Hepatocyte (in vitro differentiated cells): ENCODE measurements at places on chromosomes 12 and 14. TPM values are rescaled to one million over a fixed set of nuclear protein-coding genes. Genes with fewer than 3 reads are reported as not detected.

DNA sequence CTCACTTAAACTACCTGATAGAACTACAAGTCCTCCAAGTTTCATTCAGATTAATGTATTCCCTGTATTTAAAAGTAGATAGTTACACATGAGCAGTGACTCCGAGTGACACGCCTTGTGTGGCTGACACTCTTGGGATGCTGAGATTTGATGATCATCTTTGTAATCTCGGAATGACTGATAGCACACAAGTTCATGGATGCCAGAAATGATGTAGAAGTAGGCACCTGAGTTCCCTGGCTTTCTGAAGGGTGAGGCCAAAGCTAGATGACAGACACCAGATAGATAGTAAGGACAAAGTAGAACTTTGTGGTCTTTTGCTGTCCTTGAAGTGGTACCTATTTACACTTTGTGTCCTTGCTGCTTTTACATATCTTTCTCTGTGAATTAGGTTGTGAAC lies 491.2 kb downstream of the PCNX1 start:
- H3K27me3 ChIP-seq, result no peaks in the 10 kb centered on the region
- no peaks in the 10 kb centered on the region for H3K4me1 ChIP-seq
- H3K36me3 ChIP-seq, result no peaks in the 10 kb centered on the region
- no peak overlapping the region for H3K4me3 ChIP-seq
- no peak for DNase-seq
- no peak overlapping the region for H3K27ac ChIP-seq

DNA sequence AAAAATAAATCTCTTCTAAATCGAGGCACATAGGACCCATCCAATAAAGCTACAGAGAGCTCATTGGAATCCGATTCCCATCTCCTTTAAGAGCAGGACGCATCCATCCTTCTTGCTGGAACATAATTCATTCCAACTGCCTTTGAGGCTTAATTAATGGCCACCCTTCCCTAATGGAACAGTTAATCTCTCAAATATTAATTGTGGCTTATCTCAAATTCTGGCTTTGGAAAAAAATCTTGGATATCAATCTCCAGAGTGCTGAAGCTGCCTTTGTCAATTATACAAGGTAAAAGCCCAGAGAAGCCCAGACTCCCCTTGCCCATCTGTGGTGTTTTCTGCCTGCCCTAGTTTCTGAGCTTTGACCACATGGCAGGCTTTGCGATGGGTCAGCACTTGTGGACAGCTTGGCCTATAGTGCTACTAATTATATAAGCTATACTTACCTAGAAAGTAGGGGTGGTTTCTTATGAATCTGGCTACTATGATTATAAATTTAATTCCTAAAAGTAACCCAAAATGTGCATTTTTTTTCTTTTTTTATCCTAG lies 246.3 kb downstream of the NUAK1 start:
- H3K36me3 ChIP-seq, result no peaks in the 10 kb centered on the region
- no peak overlapping the region for H3K27ac ChIP-seq
- no peak overlapping the region for H3K4me3 ChIP-seq

GRCh38 chr14:70670992-70671651 lies 29.4 kb downstream of the TTC9 start:
- peaks cover 9% of the 10 kb centered on the region for H3K4me1 ChIP-seq
- no peaks in the 10 kb centered on the region for H3K36me3 ChIP-seq
- H3K27ac ChIP-seq, result no peak overlapping the region
- no peak overlapping the region for H3K4me3 ChIP-seq

GRCh38 chr14:105093431-105094192 lies 28.4 kb upstream of the GPR132 start:
- H3K4me1 ChIP-seq, result peaks cover 40% of the 10 kb centered on the region
- peak; percentile 95 for DNase-seq
- peak overlapping the region; percentile 89 for H3K4me3 ChIP-seq
- no peaks in the 10 kb centered on the region for H3K27me3 ChIP-seq
- no peaks in the 10 kb centered on the region for H3K36me3 ChIP-seq

SLC7A7 gene
- 169 and 206 TPM in 2 replicates for polyA plus RNA-seq

ANO2 gene
- 1.0 TPM in 1 of 2 replicates, not detected in the other for polyA plus RNA-seq

GOLGA3 gene
- polyA plus RNA-seq, result 26.2 and 34.1 TPM in 2 replicates

OR4N5 gene
- not detected in 2 replicates for polyA plus RNA-seq

GPR68 gene
- polyA plus RNA-seq, result 0.42 TPM in 1 of 2 replicates, not detected in the other
